ENCODE measurements at places on chromosomes 7 and 10.

- no peak for DNase-seq
These were observed 36.5 kb upstream of the TMEM140 start for GRCh38 chr7:135111379-135111778.

GRCh38 chr10:101464599-101464998, 110.6 kb downstream of the BTRC start:
- no peak for DNase-seq

GRCh38 chr7:102097601-102098161, 189.0 kb upstream of the SH2B2 start:
- DNase-seq: no peak

DNA sequence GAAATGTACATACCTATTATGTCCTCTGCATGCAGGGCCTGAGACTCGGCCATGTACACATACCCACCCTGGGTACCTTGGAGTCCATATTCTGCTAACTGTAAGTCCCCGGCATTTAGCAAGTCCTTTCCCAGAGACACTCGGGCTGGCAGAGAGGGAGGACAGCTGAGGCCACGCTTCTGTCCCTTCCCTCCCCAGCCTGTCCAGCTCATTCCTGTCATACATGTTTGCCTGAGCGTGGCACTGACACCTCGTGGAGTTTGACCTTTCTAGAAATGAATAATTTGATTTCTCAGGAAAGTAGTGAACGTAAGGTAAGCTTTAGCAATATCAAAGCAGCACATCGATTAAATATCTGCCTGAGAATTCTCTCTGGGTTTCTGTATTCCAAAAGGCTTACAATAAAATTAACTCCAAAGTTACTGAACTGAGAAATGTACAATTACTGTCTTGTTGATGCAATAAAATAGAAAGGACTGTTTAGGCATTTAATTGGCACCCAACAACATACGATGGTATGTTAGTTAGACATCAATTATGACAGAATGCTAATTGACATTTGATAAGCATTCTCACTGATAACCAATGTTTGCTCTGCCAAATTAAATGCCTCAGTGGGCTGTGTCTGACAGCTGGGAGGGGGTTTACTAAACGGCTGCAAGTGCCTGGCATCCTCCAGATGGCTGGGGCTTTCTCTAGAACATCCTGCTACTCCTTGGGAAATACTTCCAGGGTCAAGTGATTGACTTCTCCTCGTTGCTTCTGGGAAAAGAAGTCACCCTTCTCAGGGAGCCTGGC, 221.2 kb downstream of the CCSER2 start:
- no peak for DNase-seq

GRCh38 chr10:22733992-22734391, 19.6 kb upstream of the PIP4K2A start:
- DNase-seq: no peak

- DNase-seq: no peak
These were observed 24.0 kb downstream of the PKD1L1 start for GRCh38 chr7:47924266-47924665.

GRCh38 chr7:88040694-88041093, 106.6 kb downstream of the ADAM22 start:
- no peak for DNase-seq

DNA sequence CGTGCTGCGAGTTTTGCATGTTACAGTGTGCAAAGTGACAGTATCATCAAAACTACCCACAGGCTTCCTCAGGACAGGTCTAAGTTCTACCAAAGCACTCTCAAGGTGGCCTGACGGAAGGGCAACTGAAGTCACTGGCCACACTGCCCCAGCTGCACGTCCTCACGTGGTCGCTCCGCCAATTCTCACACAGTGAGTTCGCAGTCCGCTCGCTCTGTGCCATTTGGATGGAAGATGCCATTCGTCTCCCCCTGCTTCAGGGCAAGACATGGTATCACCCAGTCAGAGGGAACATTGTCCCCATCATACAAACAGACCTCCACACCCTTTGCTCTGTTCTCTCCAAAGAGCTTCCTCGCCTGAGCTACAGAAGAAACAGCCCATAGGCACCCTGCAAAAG, 109.6 kb upstream of the COBL start:
- DNase-seq: no peak

DNA sequence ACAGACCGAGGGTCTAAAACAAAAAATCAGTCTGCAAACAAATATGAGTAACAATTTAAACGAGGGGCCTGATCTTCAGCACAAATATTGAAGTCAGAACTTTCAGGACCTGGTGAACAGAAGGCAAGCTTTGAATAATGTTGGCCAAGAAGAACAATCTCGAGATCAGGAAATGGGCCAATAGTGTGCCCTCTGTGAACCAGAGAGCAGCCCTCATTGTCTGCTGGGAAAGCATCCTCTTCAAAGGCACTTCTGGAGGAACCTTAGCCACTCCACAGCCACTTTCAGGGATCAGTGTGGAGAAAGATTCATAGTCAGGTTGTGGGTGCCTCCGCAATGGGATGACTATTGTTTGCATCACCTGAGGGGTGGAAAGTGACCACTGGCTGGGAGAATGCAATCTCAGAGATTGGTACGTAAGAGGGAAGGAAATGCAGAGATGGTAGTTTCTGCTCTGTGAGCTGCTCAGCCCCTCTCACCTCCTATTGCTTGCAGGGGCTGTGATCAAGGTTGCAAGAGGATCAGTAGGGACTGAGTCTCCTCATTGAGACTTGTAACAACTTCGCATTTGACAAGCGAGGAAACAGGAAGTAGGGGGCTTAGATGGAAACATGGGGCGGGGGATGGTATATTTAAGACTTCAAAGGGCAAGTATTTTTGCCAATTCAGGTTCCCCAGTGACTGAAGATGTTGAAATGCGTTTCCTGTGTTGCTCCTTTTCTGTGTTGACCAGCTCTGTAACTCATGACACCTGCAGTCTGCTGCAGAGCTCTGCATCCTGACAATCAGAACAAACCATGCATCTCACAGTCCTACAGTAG, 28.4 kb upstream of the IFRD1 start:
- no peak for DNase-seq

DNA sequence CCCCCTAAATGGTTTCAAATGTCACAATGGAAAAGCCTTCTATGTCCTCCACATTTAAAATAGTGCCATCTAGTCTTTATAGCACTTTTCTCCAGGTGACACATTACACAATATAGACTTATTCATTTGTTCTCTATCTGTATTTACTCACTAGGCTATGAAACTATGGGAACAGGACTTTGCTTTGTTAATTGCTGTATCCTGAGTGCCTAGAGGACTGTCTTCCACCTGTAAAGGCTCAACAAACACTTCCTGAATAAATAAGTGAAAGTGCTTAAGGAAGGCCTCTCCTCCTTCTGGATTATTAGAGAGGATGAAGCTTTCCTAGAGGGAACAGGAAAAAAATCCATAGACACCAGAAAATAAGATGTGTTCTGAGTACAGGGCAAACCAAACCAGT, 397.6 kb upstream of the LRRN3 start:
- no peak for DNase-seq

DNA sequence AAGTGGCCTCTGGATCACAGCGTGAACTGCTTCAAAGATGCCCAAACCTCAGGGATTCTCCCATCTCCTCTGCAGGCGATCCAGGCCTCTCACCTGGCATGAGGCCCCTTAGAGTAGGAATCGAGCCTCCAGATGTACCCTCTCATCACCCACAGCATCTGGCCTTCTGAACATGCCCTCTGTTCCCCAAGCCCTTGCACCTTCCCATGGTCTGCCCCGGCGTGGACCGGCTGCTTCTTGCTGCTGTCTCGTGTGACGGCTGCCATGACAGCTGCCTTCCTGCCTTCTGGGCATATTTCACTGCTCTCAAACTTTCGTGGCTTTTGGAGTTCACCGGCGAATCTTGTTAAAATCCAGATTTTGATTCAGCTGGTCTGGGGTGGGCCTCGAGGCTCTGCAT, 157.2 kb upstream of the NPS start:
- DNase-seq: no peak

GRCh38 chr10:112402917-112403316, 29.0 kb downstream of the ACSL5 start:
- no peak for DNase-seq

DNA sequence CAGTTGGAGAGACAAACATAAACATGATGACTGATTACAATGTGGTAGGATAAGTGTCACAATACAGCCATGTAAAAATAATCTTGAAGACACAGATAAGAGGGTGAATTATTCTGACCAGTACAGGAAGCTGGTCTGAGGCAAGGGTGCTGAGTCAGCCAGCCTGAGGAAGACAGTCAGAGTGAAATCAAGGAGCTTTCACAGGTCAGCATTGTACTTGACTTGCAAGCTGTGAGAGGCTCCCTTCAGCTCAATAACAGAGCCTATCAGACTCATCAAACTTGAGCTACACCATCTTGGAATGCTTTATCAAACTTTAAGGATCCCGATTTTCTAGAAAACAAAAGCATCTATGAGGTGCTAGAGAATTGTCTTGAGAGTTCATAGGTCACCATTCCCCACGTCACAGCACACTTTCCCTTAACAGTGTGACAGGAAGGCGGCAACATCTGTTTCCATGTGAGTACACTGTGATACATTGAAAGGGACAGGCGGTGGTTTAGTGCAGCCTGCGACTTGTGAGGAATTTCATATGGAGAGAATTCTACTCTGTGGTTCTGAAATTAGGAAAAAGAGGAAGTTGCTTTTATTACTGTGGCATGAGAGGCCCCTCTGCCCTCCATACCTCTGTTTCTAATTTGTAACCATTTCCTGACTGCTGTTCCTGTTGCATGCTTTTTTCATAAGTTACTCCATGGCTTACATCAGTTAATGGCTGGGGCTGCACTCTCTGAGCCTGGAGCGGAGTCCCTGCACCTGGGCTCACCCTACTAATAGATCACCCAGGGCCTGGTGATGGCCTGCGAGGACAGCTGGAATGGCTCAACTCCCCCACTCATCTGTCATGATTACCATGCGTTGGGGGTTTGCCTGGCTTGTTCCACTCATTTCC, 417.1 kb downstream of the SUGCT start:
- DNase-seq: no peak

- DNase-seq: no peak
These were observed 519.1 kb upstream of the FOXK1 start for GRCh38 chr7:4162884-4163564.

- DNase-seq: no peak
These were observed 34.7 kb upstream of the FOXI2 start for GRCh38 chr10:127702271-127702670.

- DNase-seq: no peak
These were observed 41.4 kb downstream of the GRID1 start for GRCh38 chr10:86325158-86325557.

- no peak for DNase-seq
These were observed 7.9 kb downstream of the GTF2I start for GRCh38 chr7:74665296-74665938.

GRCh38 chr10:113517901-113518260, 35.0 kb upstream of the HABP2 start:
- no peak for DNase-seq

- no peak for DNase-seq
These were observed 96.4 kb downstream of the MKI67 start for GRCh38 chr10:128029731-128030369.

DNA sequence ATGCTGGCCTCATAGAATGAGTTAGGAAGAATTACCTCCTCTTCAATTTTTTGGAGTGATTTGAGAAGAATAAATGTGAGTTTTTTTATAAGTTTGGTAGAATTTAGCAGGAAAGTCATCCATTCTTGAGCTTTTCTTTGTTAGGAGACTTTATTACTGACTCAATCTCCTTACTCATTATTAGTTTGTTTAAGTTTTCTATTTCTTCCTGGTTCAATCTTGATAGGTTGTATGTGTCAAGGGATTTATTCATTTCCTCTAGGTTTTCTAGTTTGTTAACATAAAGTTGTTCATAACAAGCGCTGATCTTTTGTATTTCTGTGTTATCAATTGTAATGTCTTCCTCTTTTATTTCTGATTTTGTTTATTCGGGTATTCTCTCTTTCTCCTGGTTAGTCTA, 47.4 kb downstream of the BICC1 start:
- DNase-seq: no peak

DNA sequence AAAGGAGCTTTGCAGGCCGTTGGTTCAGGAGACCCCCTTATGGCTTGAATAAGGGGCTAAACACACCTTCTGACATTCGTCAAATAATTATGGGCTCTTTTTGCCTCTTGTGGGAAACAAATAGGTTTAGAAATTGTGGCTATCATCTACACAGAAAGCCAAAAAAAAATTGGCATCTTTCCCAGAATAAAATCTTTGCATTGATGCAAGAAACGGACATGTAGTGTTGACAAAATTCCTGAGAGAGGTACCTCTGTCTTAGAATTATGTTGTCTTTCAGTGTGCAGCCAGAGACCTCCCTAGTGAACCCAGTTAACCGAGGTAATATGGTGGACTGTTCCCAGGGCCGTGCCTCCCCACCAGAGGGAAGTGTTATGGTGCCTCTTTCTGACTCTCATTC, 283.9 kb downstream of the SDHAF3 start:
- DNase-seq: no peak

DNA sequence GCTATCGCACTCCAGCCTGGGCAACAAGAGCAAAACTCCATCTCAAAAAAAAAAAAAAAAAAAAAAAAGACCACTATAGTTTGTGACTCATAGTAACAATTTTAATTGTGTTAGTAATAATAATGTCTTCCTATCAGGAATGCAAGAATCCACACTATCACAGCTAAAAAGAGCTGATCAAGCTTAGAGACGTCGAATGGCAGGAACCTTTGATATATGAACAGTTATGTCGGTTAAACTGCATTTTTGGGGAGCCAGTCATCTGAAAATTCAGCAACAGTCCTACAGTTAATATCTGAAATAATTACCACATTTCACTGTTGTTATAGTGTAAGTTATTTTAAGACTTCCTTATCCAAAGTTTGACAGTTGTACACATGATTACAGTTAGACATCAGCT, 8.8 kb downstream of the PHYH start:
- DNase-seq: no peak

DNA sequence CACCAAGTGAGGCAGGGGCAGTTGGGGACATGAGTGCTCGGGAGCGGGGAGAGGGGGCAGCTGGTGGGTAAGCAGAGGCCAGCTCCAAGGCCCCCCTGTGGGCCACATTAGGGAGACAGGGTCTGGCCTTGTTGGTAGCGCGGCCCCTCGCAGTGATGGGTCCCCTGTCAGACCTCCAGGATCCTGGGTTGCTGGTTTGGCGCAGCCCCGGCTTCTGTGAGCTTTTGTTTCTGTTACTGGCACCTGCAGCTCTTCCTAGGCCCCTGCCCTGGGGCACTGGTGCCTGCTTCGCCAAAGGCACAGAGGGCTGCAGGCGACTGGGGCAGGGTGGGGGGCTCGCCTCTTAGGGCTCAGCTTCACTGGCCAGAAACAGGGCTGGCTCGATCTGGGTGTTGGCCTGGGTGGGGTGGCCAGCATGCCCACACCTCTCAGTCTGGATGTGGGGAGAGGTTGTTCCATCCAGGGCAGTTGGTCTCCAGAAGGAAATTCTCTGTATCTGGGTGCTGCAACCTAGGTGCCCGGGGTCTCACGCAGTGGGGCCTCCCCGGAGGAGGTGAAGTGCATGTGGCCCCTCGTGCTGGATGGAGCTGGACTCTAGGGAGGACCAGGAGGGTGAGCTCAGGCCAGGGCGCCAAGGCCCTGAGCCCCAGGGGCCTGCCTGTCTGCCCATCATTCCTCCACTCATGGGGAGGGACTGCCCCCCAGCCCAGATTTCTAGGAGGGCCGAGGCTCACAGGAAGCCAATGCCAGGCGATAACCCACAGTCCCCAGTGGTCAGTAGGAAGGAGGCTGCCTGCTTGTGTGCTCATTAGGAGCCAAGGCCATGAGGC, 138.6 kb downstream of the LHPP start:
- no peak for DNase-seq

- DNase-seq: no peak
These were observed 283.7 kb downstream of the ZEB1 start for GRCh38 chr10:31602541-31603234.
